Activated CD4-positive, alpha-beta memory T cell treated with anti-CD3 and anti-CD28 coated beads for 36 hours (primary cell): ENCODE measurements at places on chromosomes 16 and 17. TPM values are rescaled to one million over a fixed set of nuclear protein-coding genes. Genes with fewer than 3 reads are reported as not detected.

DNA sequence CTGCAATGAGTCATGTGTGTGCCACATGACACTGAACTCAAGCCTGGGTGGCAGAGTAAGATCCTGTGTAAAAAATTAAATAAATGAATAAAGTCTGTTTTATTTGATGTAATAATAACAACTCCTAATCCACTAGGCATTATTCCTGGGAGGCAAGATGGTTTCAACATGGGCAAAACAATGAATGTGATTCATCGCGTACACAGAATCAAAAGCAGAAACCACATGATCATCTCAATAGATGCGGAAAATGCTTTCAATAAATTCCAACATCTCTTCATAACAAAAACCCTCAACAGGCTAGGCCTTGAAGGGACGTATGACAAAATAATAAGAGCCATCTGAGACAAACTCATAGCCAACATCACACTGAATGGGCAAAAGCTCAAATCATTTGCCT is 195.4 kb downstream of the CDH11 start:
- no peak for DNase-seq

DNA sequence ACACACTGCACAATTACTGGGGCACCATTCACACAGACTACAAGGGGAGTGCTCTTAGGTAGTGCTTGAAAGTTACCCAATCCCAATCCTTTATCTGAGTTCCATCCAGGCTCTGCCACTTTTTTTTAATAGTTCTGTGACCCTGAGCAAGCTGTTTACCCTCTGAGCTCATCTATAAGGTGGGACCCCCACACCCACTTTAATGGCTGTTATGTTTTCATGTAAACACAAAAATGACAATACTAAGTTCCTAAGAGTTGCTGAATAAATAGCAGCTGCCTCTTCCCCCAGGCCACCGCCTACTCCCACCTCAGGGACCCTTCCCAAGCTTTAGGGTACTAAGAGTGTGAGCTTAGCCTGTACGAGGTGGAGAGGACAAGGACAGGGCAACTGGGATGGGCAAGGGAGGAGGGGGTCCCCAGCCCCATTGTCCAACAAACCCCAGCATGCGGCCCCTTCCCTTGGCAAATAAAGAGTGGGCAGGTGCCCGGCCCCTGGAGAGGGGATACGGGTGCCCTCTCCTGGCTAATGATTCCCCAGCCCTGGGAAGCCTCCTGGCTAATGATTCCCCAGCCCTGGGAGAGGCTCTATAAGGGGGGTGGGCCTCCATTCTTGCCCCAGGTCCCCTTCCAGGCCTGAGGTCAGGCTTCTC is 14.6 kb downstream of the SLC13A2 start:
- no peak for DNase-seq

GRCh38 chr17:51740531-51740930 is 418.0 kb downstream of the CA10 start:
- no peak for DNase-seq

DNA sequence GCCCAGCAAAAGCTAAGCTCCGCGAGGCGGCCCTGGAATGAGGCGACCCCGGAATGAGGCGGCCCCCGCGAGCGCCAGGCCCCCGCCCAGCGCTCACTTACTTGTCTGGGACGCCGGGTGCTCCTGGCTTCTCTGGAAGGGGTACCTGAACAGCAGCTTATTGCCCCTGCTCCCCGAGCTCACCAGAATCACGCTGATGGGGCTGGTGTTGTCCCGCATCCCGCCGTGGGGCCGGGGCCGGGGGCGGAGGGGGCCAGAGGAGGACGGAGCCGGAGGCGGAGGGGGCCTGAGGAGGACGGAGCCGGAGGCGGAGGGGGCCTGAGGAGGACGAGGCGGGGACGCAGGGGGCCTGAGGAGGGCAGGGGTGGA is 440 bp downstream of the NPRL3 start:
- peak; percentile 39 for DNase-seq

DNA sequence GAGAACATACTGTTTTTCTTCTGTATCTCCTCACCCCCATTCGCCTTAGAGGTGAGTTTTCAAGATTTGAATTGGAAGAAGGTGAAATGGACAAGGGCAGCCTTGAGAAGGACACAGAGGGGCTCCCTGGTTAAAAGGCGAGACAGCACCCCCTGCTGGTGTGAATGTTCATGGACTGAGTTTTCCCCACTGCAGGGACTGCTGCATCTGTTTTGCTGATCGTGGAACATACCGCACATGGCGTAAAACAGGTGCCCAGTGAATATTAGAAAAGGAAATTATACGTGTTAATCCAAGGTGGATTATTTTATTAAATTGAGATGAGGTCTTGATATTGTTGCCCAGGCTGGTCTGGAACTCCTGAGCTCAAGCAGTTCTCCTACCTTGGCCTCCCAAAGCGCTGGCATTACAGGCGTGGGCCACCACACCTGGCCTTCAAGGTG is 54.5 kb downstream of the NDE1 start:
- peak; percentile 83 for DNase-seq

The TMIGD1 gene
- total RNA-seq, result not detected

GRCh38 chr16:20918486-20919239 is 18.1 kb downstream of the LYRM1 start:
- DNase-seq, result no peak

DNA sequence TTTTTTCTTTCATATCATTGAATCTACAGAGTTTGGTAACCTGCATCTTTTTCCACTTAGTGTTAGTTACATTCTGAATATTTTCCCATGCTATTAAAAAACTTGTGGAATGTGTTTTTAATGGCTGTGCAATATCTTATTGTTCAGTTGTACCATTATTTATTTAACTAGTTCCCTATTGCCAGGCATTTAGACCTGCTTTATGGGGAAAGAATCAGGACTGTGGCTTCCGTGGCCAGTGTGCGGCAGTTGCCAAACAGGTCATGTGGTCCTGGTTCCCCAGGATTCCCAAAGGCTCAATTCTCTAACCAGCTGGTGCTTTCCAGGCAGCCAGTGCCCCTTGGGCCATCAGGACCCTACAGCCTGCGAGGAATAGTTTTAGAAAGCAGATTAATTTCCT is 30.8 kb downstream of the NDEL1 start:
- no peak for DNase-seq
